ENCODE measurements at places on chromosomes 16 and 17. TPM values are rescaled to one million over a fixed set of nuclear protein-coding genes. Genes with fewer than 3 reads are reported as not detected.

CD300LG gene
- total RNA-seq = 0.34 TPM

DRC3 gene
- 2.5 TPM for total RNA-seq

- DNase-seq = no peak
These were observed 84.7 kb downstream of the IRX5 start for GRCh38 chr16:55015181-55015913.

DNA sequence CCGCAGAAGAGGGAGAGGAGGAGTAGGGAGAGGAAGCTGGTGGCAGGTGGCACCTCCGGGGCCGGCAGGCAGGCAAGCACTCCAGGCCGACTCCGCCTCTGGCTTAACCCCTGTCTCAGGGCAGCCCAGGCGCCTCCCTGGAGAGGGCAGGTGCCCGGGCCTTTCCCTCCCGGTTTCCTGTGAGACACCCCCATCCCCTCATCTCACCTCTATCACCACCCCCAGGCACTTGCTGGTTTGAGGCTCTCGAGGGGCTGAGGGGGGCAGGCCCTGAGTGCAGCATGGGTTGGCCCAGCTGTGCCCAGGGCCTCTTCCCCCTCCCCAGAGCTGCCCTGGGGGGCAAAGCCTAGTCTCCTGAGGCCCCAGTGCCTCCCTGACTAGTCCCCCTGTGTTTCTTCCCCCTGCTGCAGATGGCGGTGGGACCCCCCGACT is 6.0 kb downstream of the DOC2A start:
- no peak for DNase-seq

GRCh38 chr16:27598931-27599565 is 49.1 kb downstream of the KATNIP start:
- DNase-seq = no peak

DNA sequence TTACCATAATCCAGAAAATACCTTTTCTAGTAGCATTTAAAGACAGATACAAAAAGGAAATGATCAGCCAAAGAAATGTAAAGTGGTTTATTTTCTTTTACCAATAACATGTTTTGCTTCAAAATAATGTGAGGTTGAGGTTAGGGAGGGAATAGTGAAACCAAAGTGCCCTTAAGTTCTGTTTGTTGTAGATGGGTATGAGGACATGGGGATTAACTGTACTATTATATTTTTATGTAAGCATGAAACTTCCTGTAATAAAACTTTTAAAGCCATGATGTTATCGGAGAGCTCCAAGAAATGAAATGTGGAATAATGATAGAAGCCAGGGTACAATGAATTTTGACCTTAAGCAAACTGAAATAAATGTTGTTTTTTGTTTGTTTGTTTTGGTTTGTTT is 9.9 kb downstream of the C16orf46 start:
- no peak for DNase-seq

GRCh38 chr17:63960430-63960829 is 12.3 kb downstream of the SCN4A start:
- DNase-seq = no peak

DNA sequence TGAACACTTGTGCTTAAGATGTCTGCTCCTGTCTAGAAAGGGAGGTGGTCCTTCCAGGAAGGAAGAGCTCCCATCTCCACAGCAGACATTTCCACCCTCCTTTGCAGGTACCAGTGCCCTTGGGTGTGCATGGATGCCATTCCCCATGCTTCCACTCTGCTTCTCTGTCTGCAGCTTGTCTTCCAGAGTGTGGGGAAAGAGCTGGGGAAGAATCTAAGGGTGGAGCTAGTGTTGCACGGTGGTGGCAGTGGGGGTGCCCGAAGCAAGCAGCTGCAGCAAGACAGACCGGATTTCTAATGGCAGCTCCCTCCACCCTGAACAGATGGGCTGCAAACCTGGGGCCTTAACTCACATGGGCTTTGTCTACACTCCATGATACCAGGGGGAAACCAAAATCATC is 22.6 kb upstream of the HOXB13 start:
- DNase-seq = no peak

GRCh38 chr17:77393274-77393600 is 252.5 kb downstream of the SEC14L1 start:
- no peak for DNase-seq

DNA sequence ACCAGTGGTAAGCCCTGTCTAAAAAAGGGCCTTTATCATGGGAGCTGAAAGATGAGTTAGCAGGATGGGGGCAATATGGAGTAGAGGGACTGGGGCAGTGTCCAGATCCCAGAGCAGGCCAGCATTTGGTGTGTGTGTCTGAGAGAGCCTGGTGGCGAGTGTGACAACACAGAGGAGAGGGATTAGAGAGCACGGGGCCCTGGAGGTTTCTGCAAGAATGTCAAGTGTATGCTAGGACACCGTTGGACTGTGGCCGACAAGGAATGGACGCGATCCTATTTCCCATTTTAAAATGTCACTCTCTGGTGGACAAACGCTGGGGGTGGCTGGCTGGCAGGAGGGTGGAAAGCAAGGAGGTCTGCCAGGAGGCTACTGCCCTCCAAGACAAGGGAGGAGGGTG is 12.4 kb downstream of the TAC4 start:
- DNase-seq = no peak

- DNase-seq = no peak
These were observed 17.5 kb upstream of the PABPN1L start for GRCh38 chr16:88883946-88884345.

DNA sequence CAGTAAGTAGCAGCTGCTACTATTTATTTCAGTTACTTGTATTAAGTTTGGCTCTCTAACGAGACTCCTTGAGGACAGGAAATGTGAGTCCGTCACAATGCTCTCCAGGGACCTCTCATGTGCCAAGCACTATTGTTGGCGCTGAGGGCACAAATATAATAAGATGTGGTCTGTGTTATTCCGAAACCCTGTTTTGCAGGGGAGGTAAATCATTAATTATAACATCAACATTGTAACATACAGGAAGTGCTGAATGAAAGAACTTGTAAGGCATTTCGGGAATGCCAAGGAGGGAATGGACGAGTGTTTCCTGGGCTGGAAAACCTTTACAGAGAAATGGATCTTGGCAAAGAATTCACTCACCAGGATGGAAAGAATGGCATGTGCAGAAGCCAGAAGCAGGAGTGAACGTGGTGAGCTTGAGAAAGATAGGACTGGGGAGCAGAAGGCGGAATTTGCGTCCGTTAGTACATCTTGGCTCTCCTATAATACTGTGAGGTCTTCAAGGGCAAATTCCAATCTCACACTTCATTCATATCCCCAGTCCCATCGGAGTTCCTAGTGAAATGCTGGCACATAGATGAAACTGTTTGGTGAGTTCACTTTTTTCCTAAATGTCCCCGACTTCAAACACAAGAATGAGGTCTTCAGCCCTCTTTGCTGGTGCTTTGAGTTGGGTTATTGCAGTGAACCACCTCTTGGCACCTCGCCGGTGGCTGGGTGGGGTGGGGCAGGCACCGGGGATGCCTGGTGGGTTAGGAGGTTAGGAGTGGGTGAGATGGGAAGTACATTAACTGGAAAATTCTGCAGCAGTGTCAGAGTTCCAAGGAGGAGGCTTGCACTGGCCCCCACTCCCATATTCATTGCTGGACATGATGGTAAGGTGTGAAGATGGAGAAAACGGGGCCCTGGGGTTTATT is 11.5 kb downstream of the TAC4 start:
- DNase-seq = peak; percentile 83

DNA sequence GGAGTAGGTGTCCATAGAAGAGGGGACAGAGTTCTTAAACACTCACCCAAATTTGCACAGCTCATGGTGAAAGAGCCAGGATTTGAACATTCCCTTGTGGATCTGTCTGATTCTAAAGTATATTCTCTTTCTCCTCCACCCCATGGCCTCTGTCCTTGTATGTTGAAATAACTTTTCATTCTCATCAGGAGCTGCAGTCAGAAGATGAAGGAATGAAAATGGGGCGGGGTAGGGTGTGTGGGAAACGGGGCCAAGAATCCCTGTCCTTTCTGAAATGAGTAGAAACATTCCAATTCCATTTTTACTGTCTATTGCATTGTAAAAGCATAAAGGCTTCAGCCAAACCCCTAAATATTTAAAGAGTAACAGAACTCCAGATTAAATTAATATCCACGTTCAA is 42.8 kb downstream of the NOG start:
- no peak for DNase-seq

GRCh38 chr17:28712705-28713415 is 1.2 kb upstream of the PROCA1 start:
- DNase-seq = no peak

DNA sequence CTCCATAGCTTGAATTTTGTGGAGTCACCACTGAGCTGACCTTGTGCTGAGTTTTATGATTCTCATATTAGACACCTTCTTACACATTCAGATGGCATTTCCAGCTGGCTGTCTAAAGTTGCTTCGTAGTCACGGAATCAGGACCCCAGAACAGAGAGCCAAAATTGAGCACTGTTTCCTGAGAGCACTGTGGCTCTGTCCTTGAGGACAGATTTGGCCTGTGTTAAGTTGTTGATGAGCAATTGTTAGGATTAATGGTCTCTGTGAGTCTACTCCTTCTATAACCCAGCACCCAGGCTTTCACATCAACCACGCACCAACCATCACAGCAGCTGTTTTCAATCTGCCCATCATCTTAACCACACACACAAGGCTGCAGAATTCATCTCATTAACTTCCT is 277.5 kb upstream of the HSBP1 start:
- DNase-seq = no peak

DNA sequence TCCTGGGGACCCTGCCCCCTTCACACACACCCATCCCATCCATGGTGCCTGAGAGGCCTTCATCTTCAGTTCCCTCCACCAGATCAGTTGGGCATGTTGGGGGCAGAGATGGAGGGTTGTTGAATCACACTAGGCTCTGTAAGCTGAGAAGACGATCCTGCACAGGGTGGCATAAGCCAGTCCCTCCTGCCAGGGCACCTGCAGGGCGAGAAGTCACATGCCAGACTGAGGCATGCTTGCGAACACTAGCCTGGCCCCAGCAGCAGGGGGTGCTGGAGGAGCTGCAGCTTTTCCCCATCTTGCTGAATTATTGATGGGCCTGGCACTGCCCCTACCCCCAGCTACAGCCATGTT is 6.1 kb upstream of the TBX2 start:
- DNase-seq = no peak

DNA sequence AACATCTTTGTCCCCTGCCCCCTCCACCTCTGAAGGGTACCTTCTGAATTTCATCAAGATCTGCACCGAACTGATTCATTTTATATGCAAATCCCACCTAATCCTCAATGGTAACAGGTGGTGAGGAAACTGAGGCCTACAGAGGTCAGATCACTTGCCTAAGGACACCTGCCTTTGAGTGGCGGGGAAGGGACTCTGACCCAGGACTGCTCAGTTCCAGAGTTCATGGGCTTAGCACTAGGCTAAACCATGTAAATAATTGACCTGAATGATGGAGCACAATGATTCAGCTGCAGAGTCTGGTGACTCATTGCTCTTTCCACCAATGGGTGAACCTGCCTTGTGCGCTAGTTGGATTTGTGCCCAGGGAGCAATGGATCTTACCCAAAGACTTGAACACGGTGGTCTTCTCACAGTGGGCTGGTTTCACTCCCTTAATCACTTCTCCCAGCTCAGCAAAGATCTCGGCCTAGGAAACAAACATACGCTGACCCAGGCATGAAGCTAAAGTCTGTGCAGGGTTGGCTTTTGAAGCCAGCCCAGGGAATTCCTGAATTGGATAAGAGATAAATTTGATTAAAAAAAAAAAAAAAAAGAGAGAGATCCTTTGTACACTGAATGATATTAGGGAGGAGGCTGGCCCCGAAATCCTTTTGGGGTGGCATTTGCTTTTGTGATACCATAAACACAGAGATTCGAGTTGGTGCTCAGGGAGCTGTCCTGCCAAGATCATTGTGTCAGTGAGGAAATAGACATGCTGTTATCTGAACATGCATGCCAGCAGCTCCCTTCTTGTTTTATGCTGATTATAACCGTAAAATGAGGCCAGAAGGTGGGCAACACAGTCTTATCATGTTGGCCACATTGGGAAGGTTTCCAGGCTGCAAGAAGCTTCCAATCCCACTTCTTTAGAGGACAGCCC is 17.0 kb downstream of the CRYM start:
- peak; percentile 70 for DNase-seq

DNA sequence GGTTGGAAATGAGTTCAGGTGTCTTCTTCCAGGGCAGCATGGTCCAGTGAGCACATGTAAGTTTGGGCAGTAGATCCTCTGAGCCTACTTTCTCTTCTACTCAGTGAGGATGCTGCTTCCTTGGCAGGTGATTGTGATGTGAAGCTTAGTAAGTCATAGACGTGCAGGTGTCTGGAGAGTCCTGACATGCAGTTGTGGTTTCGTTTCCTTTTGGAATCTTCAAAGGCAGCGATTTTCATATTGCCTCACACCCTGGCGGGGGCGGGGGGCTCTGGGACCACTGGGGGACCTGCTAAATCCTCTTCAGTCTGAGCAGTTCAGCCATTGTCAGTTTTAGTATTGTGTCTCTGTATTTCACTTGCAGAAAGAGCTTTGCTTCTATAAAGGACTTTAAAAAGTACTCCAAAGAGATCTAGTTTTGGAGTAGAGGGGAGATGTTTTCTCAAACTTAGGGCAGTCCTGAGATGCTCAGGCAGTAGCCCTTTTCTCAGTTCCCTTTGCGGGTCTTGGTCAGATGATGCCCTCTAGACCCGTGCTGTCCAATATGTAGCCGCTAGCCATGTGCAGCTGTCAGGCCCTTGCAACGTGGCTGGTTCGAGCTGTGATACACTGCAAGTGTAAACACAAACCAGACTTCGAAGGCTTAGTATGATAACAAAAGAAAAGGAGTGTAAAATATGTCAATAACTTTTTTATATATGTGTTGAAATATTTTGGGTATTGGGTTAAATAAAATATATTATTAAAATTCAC is 4.0 kb upstream of the CDK5R1 start:
- no peak for DNase-seq

DNA sequence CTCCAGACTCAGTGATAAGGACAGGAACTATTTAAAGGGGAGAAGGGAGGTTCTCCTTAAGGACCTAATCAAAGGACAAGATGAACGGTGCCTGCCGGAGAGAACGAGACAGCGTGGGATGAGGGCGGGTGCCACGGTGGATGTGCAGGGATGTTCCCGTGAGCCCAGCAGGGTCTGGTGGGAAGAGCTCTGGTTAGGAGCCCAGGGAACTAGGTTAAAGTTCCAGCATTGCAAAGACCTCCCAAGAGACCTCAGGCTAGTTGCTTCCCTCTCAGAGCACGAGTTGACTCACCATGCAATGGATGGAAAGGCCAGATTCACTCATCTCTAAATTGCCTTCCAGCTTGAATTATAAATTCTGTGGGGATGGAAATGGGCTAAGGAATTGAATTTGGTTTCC is 14.7 kb downstream of the CCR7 start:
- no peak for DNase-seq

Measured in dermis blood vessel endothelial cell (primary cell).